ENCODE measurements at places on chromosomes 1 and 21.

DNA sequence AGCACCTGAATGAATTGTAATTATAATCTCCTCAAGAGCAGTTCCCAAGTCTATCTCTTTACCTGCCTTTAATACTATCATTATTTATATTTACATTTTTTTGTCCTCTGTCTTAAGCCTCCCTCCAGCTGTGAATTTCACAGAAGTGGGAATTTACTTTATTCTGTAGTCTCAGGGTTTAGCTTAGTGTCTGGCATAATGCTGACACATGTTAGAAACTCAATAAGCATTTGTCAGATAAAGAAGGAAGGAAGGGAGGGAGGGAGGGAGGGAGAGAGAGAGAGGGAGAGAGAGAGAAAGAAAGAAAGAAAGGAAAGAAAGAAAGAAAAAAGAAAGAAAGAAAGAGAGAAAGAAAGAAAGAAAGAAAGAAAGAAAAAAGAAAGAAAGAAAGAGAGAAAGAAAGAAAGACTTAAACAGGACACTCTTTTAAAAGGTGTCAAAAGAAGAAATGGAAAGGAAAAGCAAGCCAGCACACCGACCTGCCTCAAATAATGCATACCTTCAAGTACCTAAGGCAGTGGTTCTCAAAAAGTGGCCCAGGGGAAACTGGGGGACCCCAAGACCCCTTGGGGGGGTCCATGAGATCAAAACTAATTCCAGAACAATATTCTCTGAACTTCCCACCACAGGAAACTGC is 1.8 kb upstream of the PGLYRP4 start:
- no peak for DNase-seq

GRCh38 chr1:221286399-221286798 is 407.2 kb downstream of the HLX start:
- DNase-seq: no peak

DNA sequence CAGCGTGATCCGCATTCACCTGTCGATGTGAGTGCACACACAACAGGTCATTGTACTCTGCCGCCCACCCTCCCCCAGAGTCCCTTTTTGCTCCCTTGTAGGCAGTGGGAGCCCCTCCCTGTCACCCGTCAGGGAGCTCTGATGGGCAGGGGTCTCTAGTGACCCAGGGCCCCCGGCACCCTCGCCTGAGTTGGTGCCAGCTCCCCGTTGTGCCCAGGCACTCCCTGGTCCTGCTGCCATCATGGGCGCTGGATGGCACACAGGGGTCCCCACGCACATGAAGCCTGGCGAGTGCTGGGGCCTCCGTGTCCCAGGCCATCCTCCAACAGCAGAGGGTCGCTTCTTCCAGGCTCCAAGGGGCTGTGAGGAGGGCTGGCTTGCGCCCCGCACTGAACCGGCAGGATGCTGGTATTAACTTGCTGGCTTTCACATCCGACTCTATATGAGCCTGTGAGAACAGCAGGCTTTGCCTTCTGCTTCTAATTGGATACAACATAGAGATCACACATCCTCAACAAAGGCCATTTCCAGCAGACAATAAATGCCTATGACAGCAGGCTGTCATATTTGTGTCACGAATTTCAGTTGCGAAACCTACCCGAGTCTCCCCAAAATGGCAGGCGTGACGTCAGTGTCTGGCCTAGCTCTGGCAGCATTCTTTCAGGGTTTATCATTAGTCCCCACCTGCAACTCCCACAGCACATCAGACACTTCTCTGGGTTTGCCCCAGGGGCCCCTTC is 35.4 kb downstream of the KIAA1614 start:
- DNase-seq: no peak

DNA sequence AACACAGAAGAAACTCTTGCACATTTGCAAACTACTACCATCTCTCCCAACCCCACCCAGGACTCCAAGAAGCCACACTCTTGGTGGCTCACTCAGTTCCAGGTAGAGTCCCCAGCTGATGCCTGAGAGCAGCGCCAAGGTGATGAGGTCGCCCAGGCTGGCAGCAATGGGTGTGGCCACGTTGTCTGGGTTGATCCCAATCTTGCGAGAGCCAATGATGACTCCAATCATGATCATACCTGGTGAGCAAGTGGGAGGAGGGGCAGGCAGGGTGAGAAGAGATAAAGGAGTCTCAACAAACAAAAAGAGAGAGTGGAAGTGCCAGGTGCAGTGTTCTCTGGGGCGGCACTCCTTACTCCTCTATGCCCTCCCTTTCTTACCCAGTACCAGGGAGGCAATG is 14.4 kb downstream of the SLC41A1 start:
- no peak for DNase-seq

DNA sequence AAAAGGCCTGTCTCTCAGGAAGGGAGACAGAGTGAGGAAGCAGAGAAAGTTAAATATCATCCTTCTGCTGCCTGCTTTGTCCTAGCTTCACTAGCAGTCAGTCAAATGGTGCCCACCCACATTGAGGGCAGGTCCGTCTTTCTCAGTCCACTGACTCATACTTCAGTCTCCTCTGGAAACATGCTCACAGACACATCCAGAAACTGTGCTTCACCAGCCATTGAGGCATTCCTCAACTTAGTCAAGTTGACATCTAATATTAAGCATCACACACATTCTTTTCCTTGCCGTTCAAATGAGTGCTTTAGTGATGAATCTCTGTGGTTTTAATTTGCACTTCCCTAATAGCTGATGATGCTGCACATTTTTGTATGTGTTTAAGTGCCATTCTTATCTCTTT is 777.8 kb upstream of the PRMT6 start:
- DNase-seq: no peak

DNA sequence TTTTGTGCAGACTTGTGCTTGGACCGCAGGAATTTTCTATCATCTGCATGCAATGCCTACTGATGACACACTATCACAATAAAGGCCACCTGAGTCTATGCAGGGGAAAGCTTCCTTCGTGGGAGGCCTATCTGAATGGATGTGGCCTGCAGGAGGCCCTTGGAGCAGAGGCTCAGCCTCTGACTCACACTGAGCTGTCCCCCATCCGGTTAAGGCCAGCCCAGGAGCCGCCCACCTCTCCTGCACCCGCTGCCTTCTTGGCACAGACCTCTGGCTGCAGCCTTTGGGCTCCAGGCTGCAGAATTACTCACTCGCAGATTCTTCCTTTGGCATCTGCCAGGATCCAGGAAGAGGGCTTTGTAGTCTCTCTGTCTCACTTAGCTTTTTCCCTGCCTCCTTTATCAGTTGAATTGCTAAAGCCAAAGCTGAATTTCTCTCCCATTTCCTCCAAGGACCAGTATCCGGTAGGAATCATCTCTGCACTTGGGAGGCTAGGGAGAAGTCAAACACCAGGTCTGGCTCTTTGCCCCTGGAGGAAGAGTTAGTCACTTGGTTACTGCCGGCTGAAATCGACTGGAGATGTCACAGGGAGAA is 65.1 kb upstream of the JUN start:
- DNase-seq: no peak

GRCh38 chr1:99516141-99516540 is 129.8 kb upstream of the PALMD start:
- no peak for DNase-seq

GRCh38 chr1:117336088-117336817 is 31.0 kb upstream of the MAN1A2 start:
- DNase-seq: peak; percentile 17

DNA sequence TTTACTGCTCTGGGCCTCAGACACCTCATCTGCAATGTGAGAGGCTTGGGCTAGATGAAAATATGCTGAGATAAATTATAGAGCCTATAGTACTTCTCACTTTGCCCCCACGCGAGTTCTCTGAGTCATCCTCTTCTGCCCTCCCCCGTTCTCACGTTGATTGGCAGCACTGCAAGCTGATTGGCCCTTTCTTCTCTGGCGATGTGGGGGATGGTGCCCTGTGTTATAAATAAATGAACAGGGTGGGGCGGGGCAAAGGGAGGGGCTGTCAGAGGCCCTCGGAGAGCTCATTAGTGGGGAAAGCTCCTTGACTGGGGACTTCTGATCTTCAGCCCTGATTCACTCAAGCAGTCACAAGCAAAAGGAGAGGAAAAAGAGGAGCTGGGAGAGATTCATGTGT is 64.3 kb upstream of the ZC3H12A start:
- DNase-seq: peak; percentile 71

DNA sequence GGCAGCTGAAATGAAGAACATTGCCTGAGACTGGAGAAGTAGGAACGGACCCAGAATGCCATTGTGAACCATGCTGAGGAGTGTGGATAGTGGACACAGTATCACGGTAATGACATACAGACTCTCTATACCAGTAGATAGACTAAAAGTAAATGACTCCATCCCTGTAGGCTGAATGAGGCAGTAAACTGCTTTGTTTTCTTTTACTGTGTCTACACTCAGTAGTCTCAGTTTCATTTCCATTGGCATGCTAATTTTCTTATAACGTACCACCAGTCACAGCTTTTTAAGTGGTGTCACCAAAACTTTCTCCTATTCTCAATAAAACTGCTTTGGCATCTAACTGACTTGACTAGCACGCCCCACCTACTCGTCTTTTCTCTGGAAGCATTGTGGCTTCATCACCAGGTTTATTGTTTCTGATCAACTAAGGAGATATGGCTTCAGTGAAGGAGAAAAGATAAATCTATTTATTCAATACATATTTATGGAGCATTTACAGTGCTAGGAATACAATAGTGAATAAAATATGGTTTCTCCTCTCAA is 8.4 kb upstream of the ZNF697 start:
- DNase-seq: no peak

DNA sequence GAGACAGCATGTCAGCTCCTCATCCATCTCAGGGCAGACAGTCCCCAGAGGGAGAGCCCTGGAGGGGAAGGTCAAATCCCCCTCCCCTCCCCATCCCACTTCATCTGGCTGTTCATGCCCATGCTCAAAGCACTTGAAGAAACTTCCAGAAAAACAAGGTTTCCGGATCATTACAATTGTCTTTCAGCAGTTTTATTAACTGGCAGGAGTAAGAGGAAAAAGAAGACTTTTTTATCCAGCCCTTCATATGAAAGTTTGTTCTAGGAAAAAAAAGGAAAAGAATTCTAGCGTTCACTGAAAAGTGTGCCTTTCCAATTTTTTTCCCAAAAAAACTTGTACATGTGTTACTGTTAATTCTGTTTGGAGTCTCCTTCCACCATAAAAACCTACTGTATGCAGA is 145.7 kb upstream of the TIAM1 start:
- DNase-seq: no peak

DNA sequence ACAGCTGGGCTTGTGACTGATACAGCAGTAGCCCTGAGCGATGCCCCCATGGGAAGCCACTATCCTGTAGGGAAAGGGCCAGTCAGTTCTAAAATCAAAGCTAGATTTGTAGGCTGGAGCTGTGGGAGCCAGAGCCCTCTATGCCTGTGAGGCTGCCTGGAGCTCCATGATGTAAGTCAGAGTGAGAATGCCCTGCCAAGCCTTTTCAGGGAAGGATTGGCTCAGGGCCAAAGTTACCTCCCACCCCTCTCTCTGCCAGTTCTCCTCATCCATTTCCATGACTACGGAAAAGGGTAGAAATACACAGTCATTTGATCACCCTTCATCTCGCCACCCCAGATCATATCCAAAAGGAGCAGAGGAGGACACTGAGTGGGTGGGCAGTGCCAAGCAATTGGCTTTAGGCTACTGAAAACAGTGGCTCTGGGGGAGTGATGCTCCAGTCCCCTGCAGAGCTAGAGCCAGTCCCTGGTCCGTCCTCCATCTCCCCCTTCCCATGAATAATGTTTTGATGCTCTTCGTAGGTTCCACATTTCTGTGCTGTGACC is 59.5 kb upstream of the KCNA3 start:
- peak; percentile 38 for DNase-seq

DNA sequence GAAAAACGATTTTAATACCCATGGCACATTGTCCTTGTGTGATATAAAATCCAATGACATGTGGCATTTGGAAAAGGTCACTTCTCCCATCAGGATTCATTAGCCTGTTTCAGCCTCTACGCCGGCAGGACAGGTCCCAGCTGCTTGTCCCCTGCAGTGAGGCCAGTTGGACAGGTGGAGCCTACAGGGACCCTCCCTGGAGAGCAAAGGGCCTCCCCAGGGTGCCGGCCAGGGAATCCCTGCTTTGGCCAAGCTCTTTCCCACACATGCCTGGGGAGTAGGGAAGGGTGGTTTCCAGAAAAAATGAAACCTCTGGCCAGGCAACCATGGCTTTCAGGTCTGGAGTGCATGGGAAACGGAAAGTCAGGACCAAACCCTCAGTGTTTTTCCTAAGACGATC is 93.1 kb downstream of the TMEM53 start:
- no peak for DNase-seq

DNA sequence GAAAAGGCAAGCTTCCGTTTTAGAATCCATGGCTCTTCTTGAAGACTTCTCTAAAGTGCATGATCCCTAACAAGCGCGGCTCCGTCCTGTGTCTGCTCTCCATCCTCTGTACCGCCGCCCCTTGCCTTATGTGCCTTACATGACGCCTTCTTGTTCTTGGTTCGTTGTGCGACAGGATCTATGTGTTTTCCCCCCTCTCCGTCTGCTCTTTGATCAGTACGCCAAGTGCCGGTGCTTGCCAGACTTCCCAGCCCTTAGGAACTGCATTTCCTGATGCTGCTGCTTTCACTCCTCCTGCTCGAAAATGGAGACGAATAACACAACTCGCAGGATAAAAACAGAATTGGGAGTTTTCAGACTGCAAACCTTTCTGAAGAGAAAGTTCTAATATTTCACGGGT is 13.1 kb downstream of the NDUFV3 start:
- no peak for DNase-seq

DNA sequence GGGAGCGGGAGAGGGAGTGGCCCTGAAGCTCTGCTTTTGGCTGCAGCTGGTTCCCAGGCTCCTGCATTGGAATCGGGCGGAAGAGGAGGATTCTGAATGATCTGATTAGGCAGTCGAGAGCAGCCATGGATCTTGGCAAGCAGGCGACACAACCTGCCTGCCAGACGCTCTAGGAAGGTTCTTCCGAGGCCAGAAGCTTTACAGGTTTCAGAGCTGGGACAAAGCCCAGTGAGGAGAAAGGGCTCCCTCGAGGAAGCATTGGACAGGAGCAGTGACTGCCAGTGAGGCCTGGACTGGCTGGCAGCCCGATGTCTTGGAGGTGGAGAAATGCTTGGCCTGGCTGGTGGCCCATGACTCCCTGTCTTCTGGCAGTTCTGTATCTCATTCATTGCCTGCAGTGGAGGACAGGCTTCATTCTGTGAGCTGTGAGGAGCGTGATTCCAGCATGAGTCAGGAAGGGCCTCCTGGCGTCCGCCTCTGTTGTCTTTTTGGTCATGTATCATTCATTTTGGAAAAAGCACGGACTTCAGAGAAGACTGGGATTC is 132.7 kb upstream of the IPO9 start:
- peak; percentile 65 for DNase-seq

DNA sequence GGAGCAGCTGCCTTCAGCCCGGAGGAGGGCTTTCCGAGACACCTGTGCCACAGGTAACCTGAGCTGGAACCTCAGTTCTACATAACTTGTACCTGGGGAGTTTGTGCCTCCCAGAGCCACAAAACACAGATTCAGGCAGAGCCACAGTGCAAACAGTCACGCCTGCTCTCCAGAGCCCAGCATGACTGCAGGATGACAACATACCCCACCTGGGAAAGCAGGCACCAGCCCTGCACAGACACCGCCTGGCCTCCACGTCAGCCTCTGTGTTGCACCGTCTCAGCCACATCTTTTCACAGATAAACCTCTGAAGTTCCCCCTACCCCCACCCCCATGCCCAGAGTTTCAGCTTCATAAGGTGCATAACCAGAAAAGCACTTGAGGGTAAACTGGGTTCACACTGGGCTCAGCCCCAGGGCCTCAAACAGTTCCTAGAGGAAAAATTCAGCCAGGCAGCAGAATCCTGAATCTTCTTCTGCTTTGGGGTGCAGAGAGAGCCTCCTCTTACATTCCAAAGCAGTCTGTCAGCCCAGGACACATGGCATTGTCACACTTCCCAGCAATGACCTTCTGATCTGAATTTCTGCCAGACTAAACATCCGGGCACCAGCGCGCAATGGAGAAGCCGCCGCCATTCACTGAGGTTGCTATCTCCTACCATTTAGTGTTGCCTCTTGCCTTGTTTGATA is 229.5 kb downstream of the TOMM20 start:
- DNase-seq: no peak

All from caudate nucleus (tissue), 63 donors.